Stimulated activated CD8-positive, alpha-beta memory T cell treated with anti-CD3 and anti-CD28 coated beads, Interleukin-15, amount 100 ng/mL, for 4 hours (primary cell): ENCODE measurements at places on chromosomes 2 and 18.

DNA sequence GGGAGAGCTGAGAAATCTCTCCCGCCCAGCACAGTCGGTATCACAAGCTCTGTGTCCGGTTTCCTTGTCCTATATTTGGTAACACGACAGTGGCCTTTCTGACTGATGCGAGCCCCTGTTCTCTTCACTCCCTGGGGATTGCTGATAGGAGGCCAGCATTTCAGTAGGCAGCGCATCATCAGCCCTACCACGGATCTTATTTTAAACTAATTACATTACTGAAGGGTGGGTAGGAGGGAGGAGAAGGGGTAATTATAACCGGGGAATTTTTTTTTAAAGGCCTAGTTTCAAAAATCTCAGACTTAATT is 125.6 kb upstream of the LGALSL start:
- DNase-seq = no peak

DNA sequence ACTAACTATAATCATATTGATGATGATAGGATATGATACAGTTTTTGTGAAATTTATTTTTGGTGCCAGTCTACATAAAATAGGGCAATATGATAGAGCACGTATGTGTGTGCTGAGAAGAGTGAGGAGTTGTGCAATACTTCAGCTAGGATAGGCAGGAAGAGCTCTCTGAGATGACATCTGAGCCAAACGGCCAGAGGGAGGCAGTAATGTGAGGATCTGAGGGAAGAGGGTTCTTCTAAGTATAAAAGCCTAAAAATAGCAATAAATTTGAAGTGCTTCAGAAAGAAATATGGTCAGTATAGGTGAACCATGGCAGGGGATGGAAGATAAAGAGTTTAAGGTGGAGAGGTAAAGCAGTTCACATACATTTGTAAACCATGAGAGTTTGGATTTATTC is 102.5 kb downstream of the OLA1 start:
- no peak for DNase-seq

GRCh38 chr18:29123706-29124530 is 947.0 kb upstream of the CDH2 start:
- no peak for DNase-seq

- DNase-seq = no peak
These were observed 287.2 kb downstream of the CYP26B1 start for GRCh38 chr2:71860381-71860926.

DNA sequence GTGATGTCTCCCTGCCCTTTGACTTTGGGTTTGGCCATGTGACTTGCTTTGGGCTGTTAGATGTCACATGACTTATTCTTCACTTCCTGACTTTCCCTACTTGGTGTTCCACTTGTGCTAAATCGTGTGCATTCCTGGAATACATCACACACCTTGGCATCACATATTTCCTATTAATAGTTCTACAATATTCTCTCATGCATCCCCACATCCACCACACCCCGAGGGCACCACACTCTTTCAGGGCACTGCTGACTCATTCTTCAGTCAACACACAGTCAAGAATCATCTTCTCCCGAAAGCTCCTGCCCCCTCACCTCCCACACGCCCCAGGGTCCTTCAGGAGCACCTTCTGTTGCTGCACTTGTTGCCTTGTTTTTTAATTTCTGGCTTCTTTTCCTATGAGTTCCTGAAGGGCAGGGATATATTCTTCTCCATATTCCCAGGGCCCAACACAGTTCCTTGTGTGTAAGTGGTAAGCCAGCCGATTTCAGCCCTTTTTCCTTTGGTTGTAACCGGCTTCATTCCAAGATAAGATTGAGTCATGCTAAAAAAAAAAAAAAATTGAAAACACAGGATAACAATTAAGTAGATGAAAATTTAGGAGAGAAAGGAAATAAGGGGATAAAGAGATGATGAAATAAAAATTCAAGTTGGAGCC is 341.4 kb downstream of the SLC4A3 start:
- no peak for DNase-seq

DNA sequence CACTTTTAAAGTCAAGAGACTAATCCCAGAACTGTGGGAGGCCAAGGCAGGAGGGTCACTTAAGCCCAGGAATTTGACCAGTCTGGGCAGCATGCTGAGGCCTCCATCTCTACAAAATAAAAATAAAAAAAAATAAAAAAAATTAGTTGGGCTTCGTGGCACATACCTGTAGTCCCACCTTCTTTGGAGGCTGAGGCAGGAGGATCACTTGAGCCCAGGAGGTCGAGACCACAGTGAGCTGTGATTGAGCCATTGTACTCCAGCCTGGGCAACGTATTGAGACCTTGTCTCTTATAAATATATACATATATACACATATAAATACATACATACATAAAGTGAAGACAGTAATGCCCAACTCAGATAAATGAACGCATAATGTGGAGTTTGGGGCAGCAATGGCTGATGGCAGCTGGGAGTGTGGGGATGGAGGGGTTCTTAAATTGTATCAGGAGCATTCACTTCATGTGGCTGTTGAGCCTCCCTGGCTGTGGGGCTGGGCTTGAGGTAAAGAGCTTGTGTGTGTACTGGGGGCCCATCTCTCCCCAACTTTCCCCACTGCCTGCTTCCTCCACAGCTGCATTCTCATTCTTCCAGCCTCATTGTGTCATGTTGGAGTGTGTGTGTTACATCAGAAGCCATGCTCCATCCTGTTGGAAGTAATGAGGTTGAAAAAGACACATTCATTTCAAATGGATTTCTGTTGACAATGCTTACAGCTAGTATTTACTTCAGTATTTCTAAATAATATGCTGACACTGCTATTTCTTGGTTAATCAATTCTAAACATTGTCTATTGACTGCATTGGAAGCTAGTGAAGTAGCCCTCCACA is 96.5 kb upstream of the HS6ST1 start:
- no peak for DNase-seq

- no peak for DNase-seq
These were observed 83.9 kb downstream of the RPE start for GRCh38 chr2:210086292-210086691.

- DNase-seq = no peak
These were observed 10.9 kb downstream of the INO80D start for GRCh38 chr2:206075113-206075512.

DNA sequence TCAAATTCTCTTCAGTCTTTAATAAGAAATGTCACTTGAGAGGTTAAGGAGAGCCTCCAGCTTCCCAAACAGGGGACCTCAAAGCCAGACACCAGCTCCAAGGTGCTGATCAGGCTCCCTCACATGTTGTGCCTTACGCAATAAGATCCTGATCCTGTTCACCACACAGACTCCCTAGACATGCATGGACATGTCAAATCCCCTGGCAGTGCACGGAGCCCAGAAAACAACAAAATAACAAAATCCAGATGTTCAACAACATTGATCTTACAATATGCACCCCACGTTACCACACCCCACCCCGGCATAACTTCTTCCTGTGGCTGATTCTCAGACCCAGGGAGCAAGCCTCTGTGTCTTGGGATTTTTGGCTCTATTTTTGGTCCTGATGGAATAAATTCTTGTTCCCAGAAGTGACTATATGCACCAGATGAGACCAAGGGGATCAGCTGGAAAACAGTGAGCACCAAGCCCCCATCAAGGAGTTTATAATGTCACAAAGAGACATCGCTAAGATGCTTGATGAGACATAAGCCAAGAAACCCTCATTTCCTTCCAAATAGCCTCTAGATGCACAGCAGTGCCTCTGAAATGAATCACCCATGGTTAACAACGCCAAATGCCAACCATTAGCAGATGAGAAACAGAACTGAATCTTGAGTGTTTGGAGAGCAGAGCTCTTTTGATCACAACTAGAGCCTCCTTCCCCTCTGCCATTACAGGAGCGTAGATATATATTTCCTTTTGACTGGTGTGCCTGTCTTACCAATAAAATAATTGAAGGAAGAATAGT is 198.2 kb downstream of the PRKCE start:
- no peak for DNase-seq

GRCh38 chr2:156065912-156066311 is 266.6 kb downstream of the NR4A2 start:
- no peak for DNase-seq

GRCh38 chr18:36499938-36500337 is 202.4 kb downstream of the FHOD3 start:
- no peak for DNase-seq

DNA sequence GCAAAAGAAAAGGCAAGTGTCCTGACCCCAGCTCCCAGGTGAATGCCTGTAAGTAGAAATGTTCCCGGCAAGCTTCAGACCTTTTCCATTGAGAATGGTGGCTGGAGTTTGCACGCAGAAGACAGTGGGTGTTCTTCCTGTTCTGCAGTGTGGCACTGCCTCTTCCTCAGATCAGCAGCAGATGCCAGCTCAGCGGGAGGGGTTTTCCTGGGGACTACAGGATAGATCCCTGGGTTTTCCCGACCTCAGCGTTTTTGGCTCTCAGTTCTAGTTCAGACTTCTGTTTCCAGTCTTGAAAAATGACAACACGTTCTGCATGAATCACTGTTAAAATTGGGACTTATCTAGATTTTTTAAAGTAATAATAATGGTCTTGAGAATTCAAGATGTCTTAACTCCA is 39.2 kb downstream of the GRHL1 start:
- DNase-seq = no peak

GRCh38 chr18:74233933-74234325 is 57.8 kb downstream of the CYB5A start:
- DNase-seq = no peak

DNA sequence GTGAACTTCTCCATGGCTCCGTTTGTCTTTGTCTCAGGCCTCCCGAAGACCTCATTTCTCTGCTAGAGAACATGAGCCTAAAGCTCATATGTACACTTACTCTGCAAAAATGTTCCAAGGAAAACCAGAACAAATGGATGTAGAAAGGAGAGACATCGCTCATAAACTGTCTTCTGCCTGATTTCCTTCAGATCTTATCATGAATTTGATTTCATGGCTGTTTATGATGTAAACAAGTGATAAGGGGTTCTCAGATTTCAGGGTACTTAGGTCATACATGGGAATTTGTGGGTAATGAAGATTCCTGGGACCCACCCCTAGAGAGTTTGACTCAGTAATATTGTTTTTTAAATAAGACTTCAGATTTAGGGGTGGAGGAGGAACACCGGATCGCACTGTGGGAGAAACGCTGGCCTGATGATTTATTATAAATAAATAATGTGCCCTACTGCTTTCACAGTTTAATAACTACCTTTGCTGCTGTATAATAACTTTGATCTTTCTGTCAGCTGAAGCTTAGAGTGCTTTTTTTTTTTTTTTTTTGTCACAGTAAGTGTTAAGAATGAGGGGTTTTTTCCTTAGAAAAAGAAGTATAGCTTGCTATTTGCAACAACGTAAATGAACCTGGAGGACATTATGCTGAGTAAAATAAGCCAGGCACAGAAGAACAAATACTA is 14.9 kb downstream of the AOX1 start:
- no peak for DNase-seq

DNA sequence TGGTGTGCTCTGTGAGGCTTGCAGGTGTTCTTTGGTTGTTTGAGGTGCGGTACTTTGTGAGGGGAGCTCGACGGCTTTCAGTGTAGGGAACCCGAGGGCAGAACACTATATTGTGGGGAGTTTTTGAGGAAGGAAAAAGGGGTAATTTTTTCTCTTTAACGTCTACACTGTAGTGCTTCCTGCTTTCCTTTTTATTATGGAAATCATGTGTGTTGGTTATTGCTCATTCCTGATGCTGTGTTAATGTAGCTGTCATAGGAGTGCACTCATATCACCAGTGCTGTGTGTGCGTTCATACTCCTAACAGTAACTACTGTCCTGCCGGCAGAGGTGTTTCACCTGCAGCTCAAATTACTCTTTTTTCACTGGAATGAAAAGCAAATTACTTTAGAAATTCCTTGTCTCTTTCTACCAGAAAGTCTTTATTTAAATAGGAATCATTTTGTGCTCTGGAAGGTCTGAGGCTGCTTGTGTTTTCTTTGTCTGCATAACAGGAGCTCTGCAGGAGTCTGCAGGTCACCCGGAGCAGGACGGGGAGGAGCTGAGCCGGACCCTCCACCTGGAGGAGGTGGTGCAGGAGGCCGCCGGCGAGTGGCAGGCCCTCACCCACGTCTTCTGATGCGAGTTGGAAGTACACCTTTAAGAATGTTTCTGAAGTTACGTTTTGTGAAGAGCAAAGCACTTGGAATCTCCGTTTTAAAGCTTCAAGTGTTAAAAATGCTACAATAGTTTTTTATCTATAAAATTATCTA is 145.5 kb downstream of the ZNF236 start:
- DNase-seq = no peak

- no peak for DNase-seq
These were observed 18.6 kb downstream of the UNC80 start for GRCh38 chr2:209790066-209790728.

DNA sequence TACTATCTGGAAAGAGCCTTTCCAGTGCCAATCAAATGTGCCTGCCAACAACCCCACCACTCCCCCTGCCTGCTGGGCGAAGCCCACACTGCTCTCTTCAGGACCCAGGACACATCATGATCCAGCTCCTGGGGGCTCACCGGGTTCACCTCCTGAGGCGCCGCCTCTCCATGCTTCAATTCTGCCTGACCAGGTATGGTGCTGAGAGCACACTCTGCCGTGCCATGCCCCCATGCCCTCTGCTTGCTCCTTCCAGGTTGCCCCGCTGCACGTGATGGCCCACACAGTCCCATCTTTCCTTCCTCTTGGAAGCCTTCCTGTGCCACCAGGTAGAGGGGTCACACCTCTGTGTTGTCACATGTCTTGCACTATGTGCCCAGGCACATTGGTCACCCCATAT is 47.5 kb downstream of the ASB18 start:
- DNase-seq = no peak

DNA sequence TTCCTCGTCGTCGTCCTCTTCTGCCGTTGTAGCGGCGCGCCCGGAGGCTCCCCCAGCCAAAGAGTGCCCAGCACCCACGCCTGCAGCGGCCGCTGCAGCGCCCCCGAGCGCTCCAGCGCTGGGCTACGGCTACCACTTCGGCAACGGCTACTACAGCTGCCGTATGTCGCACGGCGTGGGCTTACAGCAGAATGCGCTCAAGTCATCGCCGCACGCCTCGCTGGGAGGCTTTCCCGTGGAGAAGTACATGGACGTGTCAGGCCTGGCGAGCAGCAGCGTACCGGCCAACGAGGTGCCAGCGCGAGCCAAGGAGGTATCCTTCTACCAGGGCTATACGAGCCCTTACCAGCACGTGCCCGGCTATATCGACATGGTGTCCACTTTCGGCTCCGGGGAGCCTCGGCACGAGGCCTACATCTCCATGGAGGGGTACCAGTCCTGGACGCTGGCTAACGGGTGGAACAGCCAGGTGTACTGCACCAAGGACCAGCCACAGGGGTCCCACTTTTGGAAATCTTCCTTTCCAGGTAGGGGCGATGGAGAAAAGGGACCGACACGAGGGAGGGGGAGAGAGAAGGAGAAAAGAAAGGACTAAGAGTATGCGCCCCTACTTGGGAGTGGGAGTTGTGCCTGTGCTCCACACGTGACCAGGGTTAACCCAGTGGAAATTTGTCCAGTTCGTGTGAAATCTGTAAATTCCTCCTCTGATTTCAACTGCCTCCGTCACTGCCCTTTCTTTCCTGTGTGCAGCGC is 800 bp downstream of the HOXD13 start:
- no peak for DNase-seq

DNA sequence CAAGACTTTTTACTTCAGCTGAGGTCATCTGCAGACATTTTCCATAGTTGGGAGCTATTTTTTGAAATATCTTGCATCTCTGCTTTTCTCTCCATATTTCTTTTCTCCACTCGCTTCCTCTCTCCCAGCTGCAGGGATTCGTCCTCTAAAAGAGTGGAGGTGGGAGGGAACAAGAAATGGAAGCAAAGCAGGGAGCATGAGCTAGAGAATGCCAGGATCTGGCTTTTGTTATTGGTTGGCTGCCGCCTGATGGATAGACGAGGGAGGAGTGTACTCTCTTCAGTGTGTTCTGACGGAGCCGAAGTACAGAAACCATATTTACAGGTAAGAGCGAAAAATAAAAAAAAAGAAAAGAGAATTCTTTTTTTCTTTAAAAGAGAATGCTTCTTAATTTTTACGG is at the start of gene CSRNP3:
TSS of gene CSRNP3 (plus strand) at position 282 of the 400 bp plus-strand sequence. CDS start 125,368 bp downstream, outside the sequence.
- DNase-seq = no peak
